Putamen (tissue), 1 donor: ENCODE measurements at places on chromosomes 7 and 10.

- no peak for DNase-seq
These were observed 29.9 kb downstream of the DCLRE1C start for GRCh38 chr10:14924013-14924412.

DNA sequence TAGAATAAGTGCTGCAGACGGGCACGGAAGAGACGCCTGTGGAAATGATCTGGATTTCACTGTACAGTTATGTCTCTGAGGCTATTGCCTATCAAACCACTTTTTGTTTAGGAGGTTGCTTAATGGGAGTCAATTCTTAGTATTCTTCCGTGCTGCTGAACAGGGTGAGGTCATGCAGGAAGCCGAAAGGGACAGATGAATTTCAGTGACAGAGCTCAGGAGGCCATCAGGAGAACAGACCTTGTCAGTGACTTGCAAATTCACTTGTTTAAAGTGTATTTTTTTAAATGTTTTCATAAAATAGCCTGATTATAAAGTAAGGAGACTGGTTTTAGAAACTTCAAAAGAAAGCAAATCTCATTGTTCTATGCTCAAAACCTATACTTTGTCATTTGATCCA is 58.9 kb downstream of the XRCC2 start:
- no peak for DNase-seq

DNA sequence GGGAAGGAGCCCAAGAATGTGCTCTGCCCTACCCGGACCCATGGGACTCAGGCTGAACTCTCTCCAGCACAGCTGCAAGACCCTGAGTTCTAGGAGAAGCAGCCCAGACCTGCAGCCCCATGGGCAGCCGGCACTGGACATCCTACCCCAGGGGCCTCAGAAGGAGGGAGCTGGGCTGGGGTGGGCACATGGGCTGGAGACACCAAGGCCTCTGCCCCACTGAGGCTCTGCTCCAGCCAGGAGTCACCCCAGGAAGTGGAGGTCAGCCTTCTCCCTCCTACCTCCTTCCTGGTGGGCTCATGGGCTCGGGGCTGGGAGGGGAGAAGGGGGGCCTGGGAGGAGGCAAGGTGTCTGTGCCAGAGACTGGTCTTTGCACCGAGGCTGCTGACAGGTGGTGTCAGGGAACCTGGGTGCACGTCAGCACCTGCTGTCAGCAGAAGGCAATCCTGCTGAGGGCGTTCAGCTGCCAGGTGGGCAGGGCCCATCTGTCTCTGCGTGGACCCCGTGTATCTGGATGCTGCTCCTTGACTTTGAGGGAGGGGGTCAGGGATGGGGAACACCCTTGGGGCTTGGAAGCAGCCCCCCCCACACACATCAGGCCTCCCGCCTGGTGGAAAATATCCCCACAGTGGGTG is 95.2 kb downstream of the PDGFA start:
- no peak for DNase-seq

DNA sequence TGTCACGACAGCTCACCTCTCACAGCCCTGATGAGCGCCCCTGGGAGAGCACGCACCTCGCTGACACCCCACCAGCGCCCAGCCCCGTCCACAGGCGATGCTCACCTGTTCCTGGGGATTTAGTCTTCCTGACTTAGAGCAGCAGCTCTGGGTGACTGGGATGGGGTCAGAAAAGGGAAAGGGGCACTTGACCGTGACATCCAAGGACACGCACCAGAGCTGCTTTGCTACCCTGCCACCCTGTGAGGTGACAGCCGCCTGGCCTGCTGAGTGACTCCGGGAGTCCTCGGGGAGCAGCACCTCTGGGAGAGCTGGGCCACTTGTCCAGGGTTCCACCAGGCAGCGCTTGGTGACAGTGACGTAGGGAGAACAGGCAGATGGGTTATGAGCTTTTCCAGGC is 148.2 kb downstream of the PRKAG2 start:
- DNase-seq, result no peak

DNA sequence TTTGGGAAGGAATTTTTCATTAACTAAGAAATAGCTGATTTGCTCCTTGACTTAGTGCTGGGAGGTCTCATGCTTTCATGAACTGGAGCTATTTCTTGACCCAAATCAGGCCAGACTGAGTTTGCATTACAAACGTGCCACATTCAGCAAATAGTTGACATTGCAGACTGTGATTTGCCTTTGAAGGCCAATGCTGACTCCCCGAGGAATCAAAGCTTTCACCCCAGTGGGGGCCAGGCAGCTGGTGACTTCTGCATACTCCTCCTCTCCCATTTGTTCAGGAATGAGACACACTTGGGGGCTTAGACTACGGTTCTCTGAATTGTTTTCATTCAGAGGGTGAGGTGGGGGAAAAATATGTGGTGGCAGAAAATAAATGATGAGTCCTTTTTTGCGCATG is 111.0 kb upstream of the JAZF1 start:
- no peak for DNase-seq

GRCh38 chr10:34574353-34574934 is 240.7 kb downstream of the PARD3 start:
- DNase-seq, result no peak

DNA sequence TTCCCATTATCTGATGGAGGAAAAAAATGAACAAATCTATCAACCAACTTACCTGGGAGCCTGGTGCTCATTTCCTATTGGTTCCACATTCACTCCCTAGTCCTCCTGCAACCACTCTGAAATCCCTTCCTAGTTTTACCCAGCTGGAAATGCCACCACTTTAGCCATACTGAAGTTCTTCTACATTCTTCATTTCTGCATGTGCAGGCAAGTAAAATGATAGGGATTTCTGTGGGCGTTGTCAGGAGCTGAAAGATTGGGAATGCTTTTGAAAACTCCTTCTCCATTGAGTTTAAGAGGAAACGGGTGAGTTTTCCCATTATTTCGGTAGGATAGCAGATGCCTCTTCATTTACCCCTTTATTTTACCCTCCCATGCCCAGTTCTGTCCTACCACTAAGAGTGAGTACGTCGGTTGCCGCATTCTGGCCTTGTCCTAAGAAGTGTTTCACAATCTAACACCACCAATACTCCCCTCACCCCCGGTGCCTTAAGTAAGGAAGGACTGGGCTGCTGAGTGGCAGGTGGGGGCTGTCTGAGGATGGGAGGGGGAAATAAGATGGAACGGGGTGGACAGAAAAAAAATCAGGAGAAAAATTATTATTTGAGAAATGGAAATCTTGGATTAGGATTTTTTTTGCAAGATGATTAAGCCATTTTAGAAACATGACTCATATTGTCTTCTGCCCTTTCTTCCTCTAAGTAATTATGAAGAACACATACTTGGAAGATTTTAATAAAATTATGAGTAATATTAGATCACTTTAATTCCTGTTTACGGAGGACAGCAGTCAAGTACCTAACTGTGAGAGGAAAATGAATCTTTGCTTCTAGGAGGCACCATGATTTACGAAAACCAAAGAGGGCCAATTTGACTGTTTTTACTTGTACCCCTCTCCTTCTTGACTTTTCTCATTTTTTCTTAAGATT is 13.2 kb upstream of the TAS2R60 start:
- no peak for DNase-seq

GRCh38 chr7:66523409-66523808 is 105.3 kb upstream of the KCTD7 start:
- no peak for DNase-seq

DNA sequence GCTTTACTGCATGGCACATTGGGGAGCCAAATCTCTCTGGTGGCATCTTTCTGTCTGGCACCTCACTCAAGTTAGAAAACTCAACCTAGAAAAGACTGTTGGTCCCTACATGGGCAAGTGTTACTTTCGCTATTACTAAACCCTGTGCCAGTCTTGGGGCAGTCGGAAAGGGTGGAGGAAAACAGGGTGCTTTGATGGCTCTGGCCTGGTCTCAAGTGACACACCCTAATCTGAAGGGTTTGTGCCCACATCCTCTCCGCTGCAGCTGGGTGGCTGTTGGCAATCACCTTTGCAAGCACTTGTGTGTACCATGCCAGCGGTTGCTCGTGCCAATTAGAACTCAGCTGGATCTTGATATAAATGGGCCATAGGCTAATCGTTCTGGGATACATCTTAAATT is 159.8 kb upstream of the ITGB1 start:
- DNase-seq, result no peak

- DNase-seq, result no peak
These were observed 519.8 kb downstream of the XPNPEP1 start for GRCh38 chr10:109403551-109403950.

- DNase-seq, result no peak
These were observed 420.8 kb upstream of the AUTS2 start for GRCh38 chr7:69177461-69177861.

- DNase-seq, result no peak
These were observed 83.6 kb upstream of the TMEM106B start for GRCh38 chr7:12127455-12127854.

DNA sequence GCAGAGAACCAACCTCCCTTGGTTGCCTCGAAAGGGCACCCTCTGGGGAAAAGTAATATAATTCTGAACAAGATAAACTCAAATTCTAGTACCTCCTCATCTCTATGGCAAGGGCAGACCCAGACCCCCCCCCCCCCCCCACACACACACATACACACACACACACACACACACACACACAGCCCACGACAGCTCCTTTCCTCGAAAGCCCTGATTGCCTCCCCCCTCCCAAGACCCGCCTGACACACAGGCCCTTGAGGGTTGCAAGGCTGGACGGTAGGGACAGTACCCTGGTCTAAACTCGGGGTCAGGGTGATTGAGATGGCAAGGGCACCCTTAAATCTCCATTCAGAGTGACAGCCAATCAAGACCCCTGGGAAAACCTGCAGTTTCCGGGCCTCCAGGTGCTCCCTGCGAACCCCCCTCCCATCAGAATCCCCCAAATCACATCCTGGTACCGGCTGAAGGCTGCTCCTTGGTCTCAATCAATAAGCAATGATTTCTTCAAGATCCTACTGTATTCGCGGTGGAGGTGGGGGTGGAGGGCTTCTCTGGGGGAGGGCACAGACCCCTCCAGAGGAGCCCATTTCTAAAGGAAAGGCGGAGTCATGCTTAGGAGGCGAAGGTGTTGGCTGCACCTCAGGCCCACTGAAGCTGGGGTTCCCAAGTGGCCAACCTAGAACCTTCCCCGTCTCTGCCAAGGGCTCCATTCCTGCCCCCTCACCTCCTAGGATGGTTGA is 100.7 kb downstream of the HIP1 start:
- DNase-seq, result no peak

DNA sequence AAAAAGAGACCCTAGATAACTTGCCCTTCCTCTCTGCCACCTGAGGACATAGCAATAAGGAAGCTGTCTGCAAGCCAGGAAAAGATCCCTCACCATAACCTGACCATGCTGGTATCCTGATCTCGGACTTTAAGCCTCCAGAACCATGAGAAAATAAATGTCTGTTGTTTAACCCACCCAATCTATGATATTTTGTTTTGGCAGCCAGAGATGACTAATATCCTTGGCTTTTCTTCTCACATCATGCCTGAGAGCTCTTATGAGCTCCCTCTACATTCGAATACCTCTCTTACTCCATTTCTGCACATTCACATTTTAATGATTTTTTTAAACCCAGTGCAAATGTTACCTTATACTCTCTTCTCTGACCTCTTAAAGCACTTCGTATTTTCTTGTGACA is 214.0 kb upstream of the CHRM2 start:
- no peak for DNase-seq

DNA sequence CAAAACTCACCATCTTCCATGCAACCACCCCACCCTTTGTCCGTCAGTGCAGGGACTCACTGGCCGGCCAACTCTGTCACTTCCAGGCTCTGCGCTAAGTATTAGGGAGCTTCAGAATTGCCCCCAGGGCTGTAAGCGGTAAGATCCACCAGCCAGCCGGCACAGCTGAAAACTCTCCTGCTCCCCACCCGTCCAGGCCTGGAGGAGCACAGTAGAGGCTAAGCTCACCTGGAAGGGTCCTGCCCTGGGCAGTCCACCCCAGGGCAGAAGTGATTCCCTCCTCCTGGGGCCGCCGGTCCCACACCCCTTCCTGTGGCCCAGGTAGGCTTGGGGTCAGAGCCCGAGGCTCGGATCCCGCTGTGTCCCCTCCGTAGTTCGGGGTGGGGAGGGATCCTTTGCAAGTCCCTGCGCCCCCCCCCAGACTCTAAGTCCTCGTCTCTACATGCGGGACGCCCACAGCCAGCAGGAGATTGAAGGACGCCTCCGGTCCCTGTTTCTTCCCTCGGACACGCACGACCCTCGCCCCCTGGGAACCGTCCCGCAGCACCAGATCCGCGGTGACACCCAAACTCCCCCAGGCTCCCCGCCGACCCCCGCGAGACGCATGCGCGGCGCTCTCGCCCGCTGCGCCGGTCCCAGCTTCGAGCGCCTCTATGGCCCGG is 138.9 kb downstream of the ARHGAP22 start:
- DNase-seq, result no peak

- peak; percentile 60 for DNase-seq
These were observed 15.4 kb downstream of the PRF1 start for GRCh38 chr10:70587045-70587658.

DNA sequence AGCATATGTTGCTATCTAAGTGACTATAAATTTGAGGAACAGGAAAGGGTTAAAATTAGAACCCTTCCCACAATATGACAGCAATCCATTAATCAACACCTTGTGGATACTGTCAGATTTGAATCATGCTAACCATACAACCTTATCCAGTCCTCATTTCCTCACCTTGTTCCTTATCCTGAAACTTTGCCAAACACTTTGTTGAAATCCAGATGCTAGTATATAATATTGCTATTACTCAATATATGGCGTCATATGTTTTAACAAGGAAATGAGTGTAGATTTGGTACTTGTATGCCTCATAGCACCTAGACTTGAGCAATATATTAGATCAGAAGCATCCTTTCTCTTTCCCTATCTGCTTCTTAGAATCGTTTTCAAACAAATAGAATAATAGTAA is 66.3 kb upstream of the SLC25A13 start:
- no peak for DNase-seq

DNA sequence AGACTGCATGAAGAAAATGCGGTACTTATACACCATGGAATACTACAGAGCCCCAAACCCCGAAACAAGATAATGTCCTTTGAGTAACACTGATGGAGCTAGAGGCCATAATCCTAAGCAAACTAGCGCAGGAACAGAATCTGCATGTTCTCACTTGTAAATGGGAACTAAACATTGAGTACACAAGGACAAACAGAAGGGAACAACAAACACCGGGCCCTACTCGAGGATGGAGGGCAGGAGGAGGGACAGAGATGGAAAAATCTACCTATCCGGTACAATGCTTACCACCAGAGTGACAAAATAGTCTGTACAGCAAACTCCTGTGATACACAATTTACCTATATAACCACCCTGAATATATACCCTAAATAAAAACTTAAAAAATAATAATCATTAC is 507.9 kb downstream of the IPMK start:
- DNase-seq, result no peak
